H9 (cell line): ENCODE measurements at places on chromosomes 7 and 10. TPM values are rescaled to one million over a fixed set of nuclear protein-coding genes. Genes with fewer than 3 reads are reported as not detected.
A peak's percentile ranks its signal among the peaks of the same experiment; 100 is the strongest.

DNA sequence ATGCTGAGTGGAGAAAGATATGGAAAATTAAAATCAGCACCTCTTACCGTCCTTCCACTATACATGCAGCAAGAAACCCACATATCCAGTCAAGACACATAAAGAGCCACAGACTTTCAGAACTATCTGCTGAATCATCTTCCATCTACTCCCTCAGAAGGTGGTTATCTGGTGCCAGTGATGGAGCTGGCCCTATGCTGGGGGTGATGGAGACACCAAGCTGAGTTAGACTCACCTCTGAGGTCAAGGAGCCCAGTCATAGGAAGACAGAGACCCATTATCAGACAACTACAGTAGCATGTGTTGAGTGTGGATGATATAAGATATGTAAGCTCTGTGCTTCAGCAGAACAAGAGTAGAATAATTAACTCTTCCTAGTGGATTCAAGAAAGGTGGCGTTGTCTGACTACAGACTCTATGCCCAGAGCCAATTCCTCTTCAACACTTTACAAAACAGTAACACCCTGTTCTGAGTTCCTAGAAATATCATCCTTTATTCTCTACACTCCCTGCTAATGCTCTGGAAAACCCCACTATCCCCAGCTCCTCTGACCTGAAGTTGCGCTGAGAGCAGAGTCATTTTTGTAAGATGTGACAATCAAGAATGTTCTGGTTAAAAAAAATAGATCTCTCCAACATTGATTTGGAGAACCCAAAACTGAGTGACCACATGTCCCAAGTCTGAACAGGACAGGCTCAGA lies 14.3 kb downstream of the CYP3A5 start:
- no peak for DNase-seq

DNA sequence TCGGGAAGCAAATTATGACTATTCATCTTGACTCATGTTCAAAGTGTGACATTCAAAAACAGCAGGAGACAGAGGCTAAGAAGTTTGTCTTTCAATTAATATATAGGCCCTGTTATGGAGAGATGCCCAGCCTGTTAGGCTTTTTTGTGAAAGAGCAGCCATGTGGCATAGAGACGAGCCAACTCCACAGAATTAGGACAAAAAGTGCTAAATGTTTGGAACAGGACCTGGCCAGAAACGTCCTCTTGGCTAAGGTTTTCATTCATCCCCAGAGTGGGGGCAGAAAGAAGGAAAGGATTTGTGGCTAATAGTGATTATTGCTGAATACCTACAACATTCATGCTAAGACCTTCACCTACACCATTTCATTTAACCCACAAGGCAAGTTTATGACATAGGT lies 324.7 kb upstream of the NPVF start:
- no peak for DNase-seq

- DNase-seq, result peak; percentile 31
Measured at GRCh38 chr10:17527514-17528146, 73.2 kb upstream of the ST8SIA6 start.

DNA sequence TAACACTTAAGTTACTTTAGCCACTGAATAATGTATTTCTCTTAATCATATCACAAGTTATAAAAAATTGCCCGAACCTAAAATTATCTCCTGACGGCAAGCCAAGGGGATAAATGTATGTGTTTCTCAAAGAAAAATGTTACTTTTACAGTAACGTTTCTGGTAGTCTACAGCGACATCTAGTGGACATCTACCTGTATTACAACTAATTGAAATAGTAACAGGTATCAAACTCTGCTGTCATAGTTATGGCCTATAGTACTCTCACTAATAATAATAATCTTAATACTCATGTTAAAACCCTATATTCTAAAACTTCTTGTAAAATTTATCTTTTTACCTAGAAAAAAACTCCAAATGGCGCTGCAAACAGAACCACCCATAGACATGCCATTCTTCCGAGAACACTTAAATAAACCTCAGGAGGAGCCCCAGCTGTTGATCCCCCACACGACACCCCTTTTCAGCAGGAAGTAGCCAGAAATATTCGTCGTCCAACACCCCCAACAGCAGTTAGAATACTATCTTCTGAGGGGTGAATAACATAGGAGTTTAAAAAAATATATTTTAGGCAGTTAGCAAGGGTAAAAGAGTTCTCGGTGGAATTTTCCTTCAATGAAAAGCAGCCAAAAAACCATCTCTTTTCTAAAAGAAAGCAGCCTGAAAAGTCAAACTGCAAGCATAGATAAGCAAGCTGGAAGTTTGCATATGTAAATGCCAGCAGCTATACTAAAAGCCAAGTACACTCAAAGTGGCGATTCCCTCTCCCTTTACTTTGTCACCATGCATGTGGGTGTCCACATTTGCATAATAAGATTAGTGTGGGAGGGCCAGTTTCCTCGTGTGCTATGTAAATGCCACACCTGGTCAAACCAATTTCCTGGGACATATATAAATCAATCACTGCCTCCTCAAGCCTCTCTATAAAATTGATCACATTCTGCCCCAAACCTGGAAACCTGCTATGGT lies 40.5 kb upstream of the ZNF107 start:
- DNase-seq, result no peak

DNA sequence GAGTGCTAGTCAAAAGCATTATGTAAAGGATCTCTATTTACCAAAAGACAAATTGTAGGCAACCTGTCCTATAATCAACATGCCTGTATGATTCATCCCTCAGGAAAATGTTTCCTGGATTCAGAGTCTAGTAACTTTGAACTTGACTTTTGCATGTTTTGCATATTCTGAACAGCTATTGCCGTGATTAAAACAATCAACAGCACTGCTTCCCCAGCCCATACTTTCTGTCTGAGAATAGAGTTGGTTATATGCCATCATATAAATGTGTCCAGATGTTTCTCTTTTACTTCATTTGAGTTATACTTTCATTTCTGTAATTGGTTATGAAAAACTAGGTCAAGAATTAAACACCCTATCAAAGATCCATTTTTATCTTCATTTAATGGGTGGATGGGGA lies 83.5 kb downstream of the ZMYND11 start:
- DNase-seq, result no peak

The MPP7 gene
- total RNA-seq, result 4.7 and 6.9 TPM in 2 replicates
